Naive thymus-derived CD4-positive, alpha-beta T cell (primary cell): ENCODE measurements at places on chromosomes 16 and 17.

- H3K27me3 ChIP-seq = no peaks in the 10 kb centered on the region
- H3K27ac ChIP-seq = no peak overlapping the region
- no peaks in the 10 kb centered on the region for H3K4me1 ChIP-seq
- no peak for DNase-seq
- H3K4me3 ChIP-seq = no peak overlapping the region
Observed at GRCh38 chr16:8098947-8099512, 491.3 kb downstream of the TMEM114 start.

GRCh38 chr16:8936421-8936820, 27.3 kb downstream of the USP7 start:
- peak; percentile 75 for DNase-seq
- H3K27ac ChIP-seq = no peak overlapping the region
- no peaks in the 10 kb centered on the region for H3K36me3 ChIP-seq
- no peaks in the 10 kb centered on the region for H3K27me3 ChIP-seq

DNA sequence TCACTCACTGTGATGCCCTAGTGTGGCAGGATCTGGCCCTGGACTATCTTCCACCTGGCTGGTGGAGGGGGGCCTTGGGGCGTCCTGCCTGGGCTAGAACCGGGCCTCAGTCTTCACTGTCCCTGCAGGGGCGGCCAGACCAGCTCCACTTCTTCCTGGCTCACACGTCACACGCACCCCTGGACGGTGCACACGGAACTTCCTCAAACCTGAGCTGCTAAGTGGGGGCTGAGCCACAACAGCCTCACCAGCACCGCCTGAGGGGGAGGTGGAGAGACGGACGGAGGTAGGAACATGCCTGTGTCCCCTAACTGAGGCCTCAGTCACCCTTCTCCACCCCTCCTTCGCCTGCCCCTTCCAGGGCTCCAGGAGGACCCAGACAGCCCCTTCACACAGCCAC, 36.6 kb downstream of the TIMM22 start:
- no peak overlapping the region for H3K4me3 ChIP-seq
- no peak overlapping the region for H3K27ac ChIP-seq
- DNase-seq = no peak
- peaks cover 47% of the 10 kb centered on the region for H3K36me3 ChIP-seq
- no peaks in the 10 kb centered on the region for H3K4me1 ChIP-seq

DNA sequence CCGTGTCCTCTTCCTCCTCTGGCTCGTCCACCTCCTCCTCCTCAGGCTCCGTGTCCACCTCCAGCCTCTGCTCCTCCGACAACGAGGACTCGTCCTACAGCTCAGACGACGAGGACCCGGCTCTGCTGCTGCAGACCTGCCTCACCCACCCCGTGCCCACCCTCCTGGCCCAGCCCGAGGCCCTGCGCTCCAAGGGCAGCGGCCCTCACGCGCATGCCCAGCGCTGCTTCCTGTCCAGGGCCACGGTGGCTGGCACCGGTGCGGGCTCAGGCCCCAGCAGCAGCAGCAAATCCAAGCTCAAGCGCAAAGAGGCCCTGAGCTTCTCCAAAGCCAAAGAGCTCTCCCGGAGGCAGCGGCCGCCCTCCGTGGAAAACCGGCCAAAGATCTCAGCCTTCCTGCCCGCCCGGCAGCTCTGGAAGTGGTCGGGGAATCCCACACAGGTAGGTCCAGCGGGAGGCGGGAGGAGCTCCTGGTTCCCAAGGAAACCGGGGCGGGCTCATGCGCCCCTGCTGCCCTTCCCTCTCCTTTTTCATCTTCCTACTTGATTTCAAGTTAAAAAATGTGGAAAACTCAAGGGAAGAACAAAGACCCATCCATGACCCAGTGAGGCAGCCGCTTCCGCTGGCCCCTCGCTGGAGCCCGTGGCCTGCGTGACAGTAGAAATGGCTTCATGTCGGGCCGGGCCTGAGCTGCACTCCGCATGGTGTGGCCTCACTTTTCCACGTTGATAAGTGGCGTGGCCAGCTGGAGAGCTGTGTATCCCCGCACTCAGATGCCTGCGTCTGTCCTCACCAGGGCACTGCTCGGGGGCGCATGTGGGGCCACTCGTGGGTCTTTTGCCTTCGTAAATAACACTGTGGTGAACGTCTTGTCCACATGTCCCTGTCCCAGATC, 50.7 kb downstream of the ACTG1 start:
- no peak overlapping the region for H3K4me3 ChIP-seq
- DNase-seq = no peak
- no peak overlapping the region for H3K27ac ChIP-seq
- H3K4me1 ChIP-seq = no peaks in the 10 kb centered on the region

DNA sequence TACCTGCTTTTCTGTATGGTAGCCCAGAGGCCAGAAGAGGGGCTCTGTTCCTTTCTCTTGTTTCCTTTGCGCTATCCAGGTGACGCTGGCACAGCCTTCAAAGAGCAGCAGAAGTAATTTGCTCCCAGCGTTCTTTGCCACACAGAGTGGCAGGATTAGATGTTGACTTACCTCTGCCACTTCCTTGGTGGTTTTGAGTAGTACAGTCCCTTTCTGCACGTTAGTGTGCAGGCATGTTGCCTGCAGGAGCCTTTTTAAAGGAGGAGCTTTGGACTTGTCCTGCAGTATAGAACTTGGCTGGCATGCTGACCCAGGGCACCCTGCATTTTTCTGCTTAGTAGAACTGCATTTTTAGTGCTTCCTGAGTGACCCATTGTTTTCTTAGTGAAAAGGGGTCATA, at the start of gene ABCC11:
Gene ABCC11, minus strand, starts transcription at position 229 of the 400 bp plus-strand sequence. CDS start 15,618 bp downstream, outside the sequence.
- DNase-seq = no peak
- peaks cover 25% of the 10 kb centered on the region for H3K4me1 ChIP-seq
- no peak within 1 kb of the TSS for H3K4me3 ChIP-seq
- H3K27me3 ChIP-seq = no peaks in the 10 kb centered on the region
